ENCODE measurements at places on chromosomes 7 and 10.

GRCh38 chr7:149741629-149742028, 31.8 kb downstream of the ZNF467 start:
- DNase-seq, result no peak

GRCh38 chr7:84975586-84976185, 211.2 kb downstream of the SEMA3D start:
- DNase-seq, result no peak

DNA sequence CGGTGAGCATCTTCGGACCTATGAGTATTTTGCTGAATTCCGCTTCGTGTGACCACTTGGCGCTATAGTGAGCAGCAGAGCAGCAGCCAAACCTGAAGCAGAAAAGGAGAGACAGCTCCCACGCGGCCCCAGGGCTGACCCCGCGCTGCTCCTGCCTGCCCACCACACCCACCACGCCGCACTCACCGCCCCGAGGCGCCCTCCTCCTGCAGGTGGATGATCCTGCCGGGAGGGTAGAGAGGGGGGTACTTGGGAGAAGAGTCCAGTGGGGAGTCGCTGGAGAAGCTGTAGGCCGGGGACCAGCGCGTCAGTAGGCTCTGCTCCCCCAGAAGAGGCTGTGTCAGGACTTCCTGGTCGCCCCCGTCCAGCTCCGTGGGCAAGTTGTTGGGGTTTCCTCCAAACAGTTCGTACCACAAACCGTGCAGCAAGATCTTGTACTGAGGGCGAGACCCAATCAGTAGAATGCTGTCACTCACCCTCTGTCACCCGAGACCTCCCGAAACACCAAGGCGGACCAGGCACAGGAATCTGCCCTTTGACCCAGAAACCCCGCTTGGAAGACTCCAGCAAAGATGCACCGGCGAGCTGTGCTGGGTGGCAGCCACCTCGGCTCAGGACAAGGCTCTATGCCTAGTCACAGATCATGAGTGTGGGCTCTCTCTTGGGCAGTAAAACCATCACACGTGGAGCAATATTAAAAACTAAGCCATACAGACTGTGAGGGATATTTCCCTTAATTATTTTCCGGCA, 37.6 kb downstream of the DAGLB start:
- DNase-seq, result no peak

DNA sequence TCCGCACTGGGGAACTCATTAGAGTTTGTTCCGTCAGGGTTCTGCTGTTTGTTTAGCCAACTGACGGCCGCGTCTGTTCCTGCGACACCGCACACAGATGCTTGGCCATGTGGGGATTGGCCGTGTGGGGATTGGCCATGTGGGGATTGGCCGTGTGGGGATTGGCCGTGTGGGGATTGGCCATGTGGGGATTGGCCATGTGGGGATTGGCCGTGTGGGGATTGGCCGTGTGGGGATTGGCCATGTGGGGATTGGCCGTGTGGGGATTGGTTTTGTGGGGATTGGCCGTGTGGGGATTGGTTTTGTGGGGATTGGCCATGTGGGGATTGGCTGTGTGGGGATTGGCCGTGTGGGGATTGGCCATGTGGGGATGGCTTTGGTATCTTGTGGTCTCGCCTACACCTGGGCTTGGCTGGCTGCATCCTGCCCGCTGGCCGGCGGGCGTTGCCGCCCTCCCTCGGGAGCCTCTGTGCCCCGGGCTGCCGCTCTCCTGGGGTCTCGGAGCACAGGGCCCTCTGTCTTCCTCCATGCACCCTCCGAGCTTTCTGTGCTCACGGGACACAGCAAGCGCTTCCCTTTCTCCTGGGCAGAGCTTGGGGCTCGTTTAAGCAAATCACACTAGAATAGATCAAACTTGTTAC, 62.5 kb downstream of the NKX6-2 start:
- DNase-seq, result no peak

DNA sequence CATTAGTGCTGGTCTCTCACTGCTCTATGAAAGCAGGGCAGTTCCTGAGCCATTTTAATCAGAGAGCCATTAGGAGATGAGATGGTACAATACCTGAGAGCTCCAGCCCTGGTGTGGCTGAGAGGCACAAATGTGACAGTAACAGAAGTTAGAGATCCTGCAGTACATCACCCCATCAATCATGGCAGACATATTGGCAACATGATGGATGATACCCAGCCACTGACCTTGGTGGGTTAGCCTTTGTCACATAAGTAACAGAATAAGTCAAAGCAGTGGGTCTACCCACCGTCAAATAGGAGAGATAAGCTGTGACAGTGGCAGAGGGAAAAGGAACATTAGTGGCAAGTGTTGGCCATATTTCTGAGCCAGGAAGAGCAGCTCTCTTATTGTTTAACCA, 53.3 kb upstream of the NXPH1 start:
- no peak for DNase-seq

GRCh38 chr7:93365341-93365740, 133.2 kb downstream of the VPS50 start:
- no peak for DNase-seq

- no peak for DNase-seq
Measured at GRCh38 chr10:70500368-70500767, 21.8 kb downstream of the PALD1 start.
